ENCODE measurements at places on chromosomes 7 and 10.

DNA sequence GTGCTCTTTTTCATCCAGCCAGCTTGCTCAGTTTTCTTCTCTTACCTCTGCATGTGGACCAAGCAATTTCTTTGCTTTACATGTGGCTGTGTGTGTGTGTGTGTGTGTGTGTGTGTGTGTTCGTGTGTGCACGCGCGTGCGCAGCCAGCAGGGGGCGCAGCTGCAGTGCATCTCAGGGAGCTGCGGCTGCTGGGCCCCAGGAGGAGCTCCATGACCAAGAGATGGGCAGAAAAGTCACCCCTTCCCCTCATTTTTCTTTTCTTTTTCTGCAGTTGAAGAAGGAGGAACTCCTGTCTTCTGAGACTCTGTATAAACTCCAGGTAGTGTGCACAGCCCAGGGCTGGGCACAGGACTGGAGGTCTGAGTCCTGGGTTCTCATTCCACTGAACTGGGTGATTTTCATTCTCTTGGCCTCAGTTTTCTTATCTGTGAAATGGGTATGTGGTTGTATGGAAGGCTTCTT, 41.8 kb downstream of the BLNK start:
- peak; percentile 79 for DNase-seq

DNA sequence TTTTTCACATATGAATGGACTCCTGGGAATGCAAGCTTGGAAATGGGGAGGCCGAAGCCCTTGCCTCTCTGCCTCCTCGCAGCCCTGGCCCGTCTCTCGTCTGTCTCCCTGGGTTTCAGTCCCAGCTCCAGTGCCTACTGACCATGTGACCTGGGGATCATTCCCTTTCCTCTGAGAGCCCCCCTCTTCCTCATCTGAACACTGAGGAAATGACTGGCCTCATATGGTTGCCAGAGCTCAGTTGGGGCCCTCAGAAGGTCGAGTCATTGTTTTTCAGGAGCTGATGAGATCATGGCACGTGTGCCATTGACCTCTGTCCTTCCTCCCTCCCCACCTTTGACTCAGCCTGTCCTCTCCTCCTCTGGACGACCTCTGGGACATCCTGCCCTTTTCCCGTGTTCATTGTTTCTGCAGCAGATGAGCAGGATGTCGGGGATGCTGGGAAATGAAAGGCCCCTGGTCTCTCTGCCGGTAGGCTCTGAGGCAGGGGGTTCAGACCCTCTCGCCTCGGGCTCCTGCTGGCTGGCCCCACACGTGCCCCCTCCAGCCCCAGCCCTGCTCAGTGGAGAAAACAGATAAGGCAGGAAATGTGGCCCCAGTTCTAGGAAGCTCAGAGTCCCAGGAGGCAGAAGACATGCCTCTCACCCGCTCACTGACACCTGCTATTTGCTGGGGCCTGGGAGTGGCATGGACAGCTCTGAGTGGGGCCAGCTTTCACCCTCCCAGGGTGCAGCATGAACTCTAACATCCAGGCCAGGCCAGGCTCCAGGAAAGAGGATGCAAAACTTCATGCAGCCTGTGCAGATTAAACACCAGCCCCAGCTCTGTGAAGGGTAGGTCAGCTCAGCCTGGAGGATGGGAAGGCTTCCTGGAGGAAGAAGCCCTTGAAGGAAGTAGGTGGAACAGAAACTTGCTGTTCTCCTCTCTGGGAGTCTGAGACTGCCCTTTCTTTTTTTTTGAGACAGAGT, 8.3 kb upstream of the PPP1R35 start:
- DNase-seq, result no peak

DNA sequence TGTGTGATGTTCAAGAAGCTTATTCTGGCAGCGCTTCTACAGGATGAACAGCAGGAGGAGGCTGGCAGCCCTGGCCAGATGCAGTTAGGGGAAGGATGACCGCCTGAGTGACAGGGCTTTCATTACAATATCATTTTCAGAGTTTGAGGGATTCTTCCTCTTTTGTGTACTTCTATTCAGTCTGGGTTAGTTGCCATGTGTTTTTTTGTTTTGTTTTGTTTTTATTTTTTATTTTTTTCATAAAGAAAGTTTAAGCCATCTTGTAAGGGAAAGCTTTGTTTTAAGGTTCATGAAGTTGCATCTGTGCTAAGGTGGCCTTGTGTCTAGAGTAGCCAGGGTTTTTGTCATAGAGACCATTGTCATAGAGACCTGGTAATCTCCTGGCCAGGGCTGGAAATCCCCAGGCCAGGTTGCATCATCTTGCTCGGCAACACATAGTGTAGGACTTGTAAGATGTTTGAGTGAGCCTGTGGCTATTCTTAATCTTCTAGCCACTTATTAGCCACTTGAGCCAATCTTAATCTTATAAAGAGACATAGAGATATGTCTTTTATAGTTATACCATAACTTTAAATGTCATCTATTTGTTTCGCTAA, 230.5 kb upstream of the TMEM229A start:
- peak; percentile 21 for DNase-seq

DNA sequence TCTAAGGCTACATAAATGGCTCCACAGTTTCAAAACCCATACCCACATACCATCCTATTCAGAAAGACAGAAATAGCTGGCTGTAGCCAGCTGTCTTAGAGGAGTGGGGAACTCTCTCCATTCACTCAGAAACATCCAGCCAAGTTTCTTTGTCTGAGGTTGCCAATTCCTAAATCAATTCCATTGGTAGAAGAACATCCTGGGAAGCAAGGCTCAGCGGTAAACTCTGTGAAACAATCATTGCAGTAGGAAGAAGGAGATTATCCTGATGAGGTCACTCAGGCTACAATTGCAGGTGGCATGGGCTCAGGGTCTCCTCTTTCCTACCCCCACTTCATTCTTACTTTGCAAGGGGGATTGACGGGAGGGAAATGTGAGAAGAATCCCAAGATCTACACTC, 154.0 kb downstream of the ETV1 start:
- DNase-seq, result no peak

DNA sequence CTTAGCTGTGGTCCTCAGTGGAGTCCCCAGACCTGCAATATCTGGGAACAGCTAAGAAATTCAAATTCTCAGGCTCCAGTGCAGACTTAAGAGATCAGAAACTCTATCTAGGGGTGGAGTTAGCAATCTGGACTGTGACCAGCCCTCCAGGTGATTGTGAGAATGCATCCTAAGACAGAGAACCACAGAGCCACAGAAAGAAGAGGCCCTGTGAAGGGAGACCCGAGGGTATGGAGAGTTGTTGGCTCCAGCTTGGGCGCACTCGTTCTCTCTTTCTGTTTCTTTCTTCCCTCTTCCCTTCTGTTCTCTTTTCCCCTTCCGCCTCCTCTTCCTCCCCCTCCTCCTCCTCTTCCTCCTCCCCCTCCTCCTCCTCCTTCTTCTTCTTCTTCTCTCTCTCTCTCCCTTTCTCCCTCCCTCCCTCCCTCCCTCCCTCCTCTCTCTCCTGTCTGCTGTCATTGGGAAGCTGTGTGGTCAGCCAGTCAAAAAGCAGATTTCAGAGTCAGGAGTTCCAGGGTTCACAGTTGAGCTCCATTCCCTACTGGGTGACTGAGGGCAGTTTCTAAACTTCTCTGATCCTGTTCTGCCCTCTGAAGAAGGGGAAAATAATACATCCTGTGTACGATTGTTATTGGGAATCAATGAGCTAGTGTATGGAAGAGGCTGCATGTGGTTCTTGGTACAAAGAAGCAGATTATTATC, 62.1 kb upstream of the STEAP1B start:
- peak; percentile 62 for DNase-seq

GRCh38 chr7:95062901-95063300, 155.5 kb downstream of the PPP1R9A start:
- no peak for DNase-seq

DNA sequence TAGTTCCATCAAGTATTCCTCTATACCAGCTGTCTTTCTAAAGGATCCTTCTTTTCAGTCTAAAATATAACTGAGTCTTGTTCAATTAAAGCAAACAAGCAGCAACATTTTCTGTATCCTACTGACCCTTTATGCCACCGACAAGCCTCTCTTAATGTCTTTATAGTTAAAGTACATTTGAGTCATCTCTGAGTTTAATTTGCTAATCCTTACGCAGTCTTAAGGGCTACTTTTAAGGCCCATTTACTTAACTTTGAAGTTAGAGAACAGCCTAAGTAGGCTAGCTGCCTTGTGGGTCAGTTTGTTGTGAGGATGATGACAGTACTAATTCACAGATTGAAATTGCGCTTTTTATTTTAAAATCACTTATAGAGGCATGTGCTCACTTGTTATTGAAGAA, 265.5 kb upstream of the FERD3L start:
- DNase-seq, result no peak

DNA sequence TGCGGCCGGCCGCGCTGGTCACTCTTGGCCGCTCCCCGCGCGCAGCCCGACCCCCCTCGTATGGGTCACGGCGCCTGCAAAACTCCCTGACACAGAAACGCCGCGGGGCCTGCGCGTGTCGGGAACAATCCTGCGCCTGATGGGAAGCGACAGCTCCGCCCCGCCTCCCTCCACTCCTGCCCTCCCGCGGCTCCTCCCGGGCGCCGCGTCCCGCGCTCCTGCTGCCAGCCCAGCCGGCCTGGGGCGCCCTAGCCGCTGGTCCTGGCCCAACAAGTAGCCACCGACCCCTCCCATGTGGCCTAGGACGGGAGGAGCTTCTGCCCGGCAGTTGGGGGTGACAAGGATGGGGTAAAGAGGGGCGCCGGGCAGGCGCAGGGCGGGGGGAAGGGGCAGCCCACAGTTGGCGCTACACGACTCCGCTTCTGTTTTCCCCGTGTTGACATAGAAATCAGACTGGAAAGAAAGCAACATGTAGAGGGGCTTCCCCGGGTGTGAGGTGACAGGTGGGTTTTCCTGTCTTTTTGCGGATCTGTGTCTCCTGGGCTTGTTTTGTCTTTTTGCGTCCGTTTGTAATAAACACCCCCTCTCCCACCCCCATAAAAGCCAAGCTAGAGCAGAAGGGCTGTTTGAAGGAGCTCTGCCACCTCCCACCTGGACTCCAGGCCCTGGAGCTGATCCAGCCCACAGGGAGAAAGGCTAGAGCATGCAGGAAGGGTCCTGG, 35.1 kb upstream of the PAX2 start:
- DNase-seq, result no peak

- DNase-seq, result no peak
Observed at GRCh38 chr10:34726862-34727261, 88.2 kb downstream of the PARD3 start.

GRCh38 chr10:111390813-111391563, 314.2 kb downstream of the ADRA2A start:
- no peak for DNase-seq

DNA sequence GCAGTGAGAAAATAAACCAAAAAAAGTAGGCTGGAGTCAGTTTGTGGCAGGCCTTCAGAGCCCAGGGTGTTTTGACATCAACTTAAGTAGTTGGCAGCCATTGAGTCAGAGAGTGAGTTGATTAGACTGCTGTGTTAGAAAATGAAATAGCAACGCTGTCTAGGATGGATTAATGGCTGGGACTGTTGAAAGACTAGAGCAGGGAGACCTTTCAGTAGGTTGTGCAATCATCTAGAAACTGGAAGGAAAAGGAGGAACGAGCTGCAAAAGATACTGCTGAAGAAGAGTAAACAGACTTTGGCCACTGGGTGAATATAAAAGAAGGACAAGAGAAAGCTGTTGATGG, 28.6 kb upstream of the TRIL start:
- no peak for DNase-seq

GRCh38 chr10:59922907-59923306, 16.6 kb upstream of the CCDC6 start:
- no peak for DNase-seq

- peak; percentile 67 for DNase-seq
Observed at GRCh38 chr10:63521416-63522276, 445 bp downstream of the REEP3 start.

GRCh38 chr10:100660945-100661344, 84.4 kb upstream of the PAX2 start:
- DNase-seq, result no peak

- DNase-seq, result no peak
Observed at GRCh38 chr10:2053805-2054204, 316.5 kb upstream of the ADARB2 start.

- no peak for DNase-seq
Observed at GRCh38 chr10:114046087-114046458, 2.4 kb downstream of the ADRB1 start.

DNA sequence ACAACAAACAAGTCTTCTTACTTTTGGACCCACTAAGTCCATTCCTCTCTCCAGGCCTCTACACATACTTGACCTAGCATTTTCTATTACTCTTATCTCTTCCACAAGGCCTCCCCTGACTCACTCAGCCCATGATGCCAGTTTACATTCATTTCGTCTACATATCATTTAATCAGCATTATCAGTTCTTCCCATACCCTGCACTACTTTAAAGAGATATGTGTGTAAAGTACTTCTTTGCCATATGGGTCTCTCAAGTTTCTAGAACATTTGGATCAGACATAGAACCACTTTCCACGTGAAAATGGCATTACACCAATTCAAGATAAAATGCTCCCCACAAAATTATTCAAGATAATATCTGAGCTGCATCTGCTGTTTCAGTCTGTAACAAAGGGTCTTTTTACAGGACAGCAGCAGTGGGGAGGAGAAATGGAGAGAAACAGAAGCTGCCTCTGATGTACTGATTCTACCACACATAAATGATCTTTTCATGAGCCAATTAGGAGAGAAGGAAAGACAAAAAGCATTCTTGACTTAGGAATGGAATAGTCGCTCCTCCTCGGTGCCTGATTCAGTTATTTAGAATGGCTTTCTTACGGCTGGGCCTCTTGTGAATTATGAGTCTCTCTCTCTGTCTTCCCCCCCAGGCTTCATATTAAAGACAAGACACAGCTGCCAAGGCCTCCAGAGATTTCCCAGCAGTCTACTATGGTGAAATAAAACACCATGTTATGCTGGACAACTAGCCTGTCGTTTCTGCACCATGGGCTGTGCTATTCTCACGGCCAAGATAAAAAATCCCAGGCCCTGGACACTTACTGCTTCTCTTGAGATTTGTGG, 46.9 kb upstream of the SEPTIN7 start:
- no peak for DNase-seq

DNA sequence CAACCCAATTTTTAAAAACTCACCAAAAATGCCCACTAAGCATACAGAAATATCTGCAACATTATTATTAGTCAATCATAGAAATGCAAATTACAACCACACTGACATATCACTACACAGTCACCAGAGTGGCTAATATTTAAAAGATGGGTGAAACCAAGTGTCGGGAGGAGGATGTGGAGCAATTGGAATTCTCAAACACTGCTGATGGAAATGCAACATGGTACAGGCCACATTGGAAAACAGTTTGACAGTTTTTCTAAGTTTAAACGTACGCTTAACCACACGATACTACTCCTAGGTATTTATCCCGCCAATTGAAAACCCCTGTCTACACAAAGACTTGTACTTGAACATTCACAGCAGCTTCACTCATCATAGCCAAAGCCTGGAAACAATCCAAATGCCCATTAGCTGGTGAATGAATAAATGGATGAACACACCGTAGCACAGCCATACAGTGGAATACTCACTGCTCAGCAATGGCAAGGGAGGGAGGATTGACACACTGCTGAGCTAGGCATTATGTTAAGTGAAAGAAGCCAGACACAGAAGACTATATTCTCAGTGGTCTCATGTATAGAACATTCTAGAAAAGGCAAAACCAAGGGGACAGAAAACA, 16.3 kb downstream of the GCK start:
- DNase-seq, result no peak

GRCh38 chr10:33453081-33454025, 118.9 kb upstream of the NRP1 start:
- DNase-seq, result no peak

Measured in activated CD4-positive, alpha-beta T cell treated with anti-CD3 and anti-CD28 coated beads, Interleukin-10, Interleukin-2, amounts not matched to agents 100 ng/mL and 50 ng/mL, durations not matched to agents 16 hours and 8 hours (primary cell).